ENCODE measurements at places on chromosomes 3 and 15. TPM values are rescaled to one million over a fixed set of nuclear protein-coding genes. Genes with fewer than 3 reads are reported as not detected.

The STRA6 gene
- polyA plus RNA-seq, result 0.05 TPM

The TMOD2 gene
- 0.82 TPM for polyA plus RNA-seq

The IDH2 gene
- polyA plus RNA-seq, result 365 TPM

The NDN gene
- polyA plus RNA-seq, result 28.0 TPM

- H3K4me3 ChIP-seq, result no peak overlapping the region
- H3K36me3 ChIP-seq, result no peaks in the 10 kb centered on the region
- peaks cover 20% of the 10 kb centered on the region for H3K4me1 ChIP-seq
- peak overlapping the region; percentile 23 for H3K27ac ChIP-seq
- H3K27me3 ChIP-seq, result no peaks in the 10 kb centered on the region
- peak; percentile 83 for DNase-seq
Measured at GRCh38 chr3:195240171-195240701, 30.7 kb downstream of the XXYLT1 start.

- no peak overlapping the region for H3K4me3 ChIP-seq
- H3K4me1 ChIP-seq, result peaks cover 21% of the 10 kb centered on the region
- H3K27ac ChIP-seq, result peak overlapping the region; percentile 34
- DNase-seq, result peak; percentile 17
Measured at GRCh38 chr3:188689101-188689574, 482.6 kb upstream of the TPRG1 start.

GRCh38 chr3:112761062-112761638, 85.5 kb downstream of the CD200R1L start:
- no peaks in the 10 kb centered on the region for H3K4me1 ChIP-seq
- no peaks in the 10 kb centered on the region for H3K36me3 ChIP-seq
- no peak overlapping the region for H3K4me3 ChIP-seq
- DNase-seq, result no peak
- no peaks in the 10 kb centered on the region for H3K27me3 ChIP-seq
- no peak overlapping the region for H3K27ac ChIP-seq

DNA sequence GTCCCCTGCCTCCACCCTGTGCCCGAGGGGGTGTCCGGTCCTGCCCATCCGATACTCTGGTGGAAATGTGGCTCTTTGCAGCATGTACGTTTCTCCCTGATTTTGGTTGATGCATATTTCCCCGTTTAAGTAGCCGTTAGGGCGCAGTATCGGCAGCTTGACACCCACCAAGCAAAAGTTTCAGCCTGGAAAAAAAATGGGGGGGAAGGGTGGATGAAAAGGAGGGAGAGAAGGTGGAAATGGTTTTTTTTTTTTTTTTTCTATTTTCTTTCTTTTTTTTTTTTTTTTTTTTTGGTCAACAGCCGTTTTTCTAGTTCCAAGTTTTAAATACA, 1.3 kb downstream of the RAP2B start:
- H3K27me3 ChIP-seq, result no peaks in the 10 kb centered on the region
- peaks cover 15% of the 10 kb centered on the region for H3K4me1 ChIP-seq
- DNase-seq, result no peak
- H3K36me3 ChIP-seq, result no peaks in the 10 kb centered on the region

GRCh38 chr15:60124460-60125070, 120.5 kb downstream of the FOXB1 start:
- H3K4me1 ChIP-seq, result no peaks in the 10 kb centered on the region
- no peak overlapping the region for H3K4me3 ChIP-seq
- H3K27ac ChIP-seq, result no peak overlapping the region
- H3K27me3 ChIP-seq, result no peaks in the 10 kb centered on the region
- H3K36me3 ChIP-seq, result no peaks in the 10 kb centered on the region
- DNase-seq, result no peak

DNA sequence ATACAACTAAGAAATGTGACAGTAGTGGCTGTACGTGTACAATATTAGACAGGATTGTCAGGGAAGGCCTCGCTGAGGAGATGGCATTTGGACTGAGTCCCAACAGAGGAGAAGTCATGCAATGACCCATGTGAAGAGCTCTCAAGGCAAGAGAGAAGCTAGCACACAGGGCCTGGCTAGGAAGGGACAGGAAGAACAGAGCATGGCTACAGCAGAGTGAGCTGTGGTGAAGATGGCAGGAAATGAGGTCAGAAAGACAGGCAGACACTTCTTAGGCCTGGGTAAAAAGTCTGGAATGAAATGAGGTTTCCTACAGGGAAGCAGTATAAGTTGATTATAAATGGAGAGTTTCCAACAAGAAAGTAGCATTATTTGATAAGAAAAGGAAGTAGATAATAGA, 33.2 kb upstream of the LEKR1 start:
- no peak overlapping the region for H3K4me3 ChIP-seq
- H3K4me1 ChIP-seq, result no peaks in the 10 kb centered on the region
- no peak for DNase-seq

DNA sequence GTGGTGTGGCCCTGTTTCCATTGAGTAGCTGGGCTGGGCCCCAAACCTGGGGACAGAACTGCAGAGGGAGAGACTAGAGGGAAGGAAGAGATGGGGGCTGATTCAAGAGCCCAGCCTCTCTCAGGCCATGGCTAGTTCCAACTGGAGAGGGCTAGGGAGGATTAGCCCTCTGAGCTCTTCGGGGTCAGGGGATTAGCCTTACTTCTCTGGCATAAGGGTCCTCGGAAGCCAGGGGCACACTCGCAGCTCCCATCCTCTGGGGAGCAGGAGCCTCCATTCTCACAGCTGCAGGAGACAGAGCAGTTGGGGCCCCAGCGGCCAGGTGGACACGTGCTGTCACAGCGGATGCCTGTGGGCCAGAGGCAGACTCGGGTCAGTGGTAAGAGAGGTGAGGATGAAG, 53.3 kb downstream of the RAB11A start:
- no peaks in the 10 kb centered on the region for H3K36me3 ChIP-seq
- H3K4me3 ChIP-seq, result no peak overlapping the region
- H3K27ac ChIP-seq, result no peak overlapping the region
- no peaks in the 10 kb centered on the region for H3K4me1 ChIP-seq
- no peaks in the 10 kb centered on the region for H3K27me3 ChIP-seq

DNA sequence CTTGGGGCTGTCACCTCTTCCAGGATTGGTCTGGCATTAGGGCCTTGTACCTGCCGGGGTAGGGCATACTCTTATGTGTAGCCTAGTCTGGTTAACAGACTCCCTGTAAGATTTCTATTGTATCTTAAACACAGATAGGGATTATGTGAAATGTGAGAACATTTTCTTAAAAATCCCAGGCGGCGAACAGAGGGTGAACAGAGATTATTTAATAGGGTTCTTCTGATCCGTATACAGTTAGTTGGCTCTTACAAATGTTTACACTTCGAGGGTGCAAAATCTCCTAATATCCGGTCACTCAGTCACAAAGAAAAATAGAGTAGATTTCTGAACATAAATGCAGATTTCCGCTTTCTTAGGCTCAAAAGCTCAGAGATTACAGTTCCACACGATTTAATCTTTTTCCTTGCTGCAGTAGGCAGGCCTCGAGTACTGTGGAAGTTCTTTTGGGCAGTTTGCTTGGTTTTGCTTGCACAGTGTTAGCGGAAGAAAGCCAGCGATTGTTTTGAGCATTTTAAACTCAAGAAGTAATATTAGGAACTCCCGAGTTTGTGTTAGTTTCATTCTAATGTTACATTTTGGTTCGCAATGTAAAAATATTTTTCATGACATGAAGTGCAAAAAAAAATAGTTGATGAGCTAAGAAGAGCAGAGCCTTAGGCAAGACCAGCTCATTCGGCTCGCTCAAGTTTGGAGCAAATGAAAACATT, 993 bp downstream of the PLCL2 start:
- no peaks in the 10 kb centered on the region for H3K27me3 ChIP-seq
- peak overlapping the region; percentile 97 for H3K4me3 ChIP-seq
- peaks cover 76% of the 10 kb centered on the region for H3K4me1 ChIP-seq
- DNase-seq, result no peak
- no peaks in the 10 kb centered on the region for H3K36me3 ChIP-seq

DNA sequence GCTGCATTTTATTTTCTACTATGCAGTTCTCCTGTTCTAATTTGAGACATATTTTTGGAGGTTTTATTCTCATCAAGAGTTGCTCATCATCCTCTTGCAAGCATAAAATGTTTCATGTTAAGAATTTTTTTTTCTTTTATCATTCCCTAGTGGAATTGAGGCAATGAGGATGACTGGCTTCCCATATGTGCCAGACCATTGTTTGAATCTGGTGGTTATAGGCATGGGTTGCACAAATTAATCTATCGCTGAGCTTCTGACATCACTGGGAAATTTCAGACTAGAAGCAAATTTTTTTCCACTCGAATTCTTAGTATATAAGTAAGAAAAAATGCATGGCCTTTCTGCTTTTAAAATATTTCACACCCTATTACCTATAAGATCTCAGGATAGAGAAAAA, 279.1 kb upstream of the PLSCR5 start:
- no peaks in the 10 kb centered on the region for H3K27me3 ChIP-seq
- no peak overlapping the region for H3K4me3 ChIP-seq
- H3K27ac ChIP-seq, result no peak overlapping the region
- DNase-seq, result no peak

DNA sequence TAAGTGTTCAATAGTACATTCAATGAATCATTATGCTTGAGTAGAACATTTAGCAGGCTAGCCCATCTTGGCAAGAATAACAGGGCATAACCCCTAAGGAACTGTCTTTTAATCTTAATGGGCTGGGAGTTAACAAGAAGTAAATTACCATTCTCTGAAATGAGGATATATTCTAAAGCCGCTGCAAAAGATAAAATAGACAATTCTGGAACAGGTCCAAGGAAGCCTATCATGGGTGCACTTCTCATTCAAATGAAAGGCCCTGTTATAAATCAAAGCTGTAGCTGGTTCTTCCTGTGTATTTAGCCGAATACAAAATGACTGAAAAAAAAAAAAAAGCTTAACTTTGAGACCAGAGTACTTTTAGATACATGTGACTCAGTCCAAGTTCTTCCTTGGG, 15.6 kb downstream of the MTHFS start:
- H3K4me3 ChIP-seq, result no peak overlapping the region
- no peaks in the 10 kb centered on the region for H3K27me3 ChIP-seq
- H3K4me1 ChIP-seq, result no peaks in the 10 kb centered on the region
- no peak for DNase-seq

DNA sequence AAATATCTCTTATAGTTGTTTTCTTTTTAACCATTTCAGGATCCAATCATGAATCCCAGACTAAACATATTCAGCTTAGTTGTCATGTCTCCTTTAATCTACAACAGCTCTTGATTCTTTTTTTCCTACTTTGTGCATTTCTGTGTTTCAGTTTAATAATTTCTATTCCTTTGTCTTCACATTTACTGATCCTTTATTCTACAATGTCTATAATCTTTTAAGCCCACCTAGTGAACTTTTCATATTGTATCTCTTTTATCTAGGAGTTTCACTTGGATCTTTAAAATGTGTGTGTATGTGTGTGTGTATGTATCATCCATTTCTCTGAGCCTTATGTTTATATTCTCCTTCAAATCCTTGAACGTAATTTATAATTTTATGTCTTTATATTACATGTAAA, 70.1 kb downstream of the RNF13 start:
- no peaks in the 10 kb centered on the region for H3K36me3 ChIP-seq
- peaks cover 28% of the 10 kb centered on the region for H3K4me1 ChIP-seq
- H3K27ac ChIP-seq, result peak overlapping the region; percentile 57
- no peak overlapping the region for H3K4me3 ChIP-seq
- H3K27me3 ChIP-seq, result no peaks in the 10 kb centered on the region

DNA sequence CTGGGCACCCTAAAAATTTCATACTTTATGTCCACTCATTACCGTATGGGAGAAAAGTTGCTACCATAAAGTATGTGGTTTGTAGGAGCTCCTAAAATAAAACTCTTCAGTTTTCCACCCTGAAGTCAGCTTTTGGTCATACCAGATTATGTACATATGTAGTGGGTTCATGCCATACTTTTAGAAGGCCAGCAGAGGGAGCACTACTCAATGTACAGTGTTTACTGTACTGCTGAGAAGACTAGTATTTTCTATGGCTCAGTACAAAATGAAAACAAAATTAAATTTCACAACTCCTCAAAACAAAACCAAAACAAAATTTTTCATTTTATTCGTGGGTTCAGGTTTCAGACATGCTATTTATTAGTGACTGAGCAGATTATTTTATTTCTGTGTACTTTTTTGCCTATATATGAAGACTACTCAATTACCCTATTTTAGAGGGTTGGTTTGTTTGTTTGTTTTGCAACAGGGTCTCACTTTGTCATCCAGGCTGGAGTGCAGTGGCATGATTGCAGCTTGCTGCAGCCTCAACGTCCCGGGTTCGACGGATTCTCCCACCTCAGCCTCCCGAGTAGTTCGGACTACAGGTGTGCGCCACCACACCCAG, 24.3 kb downstream of the NXPE3 start:
- H3K4me3 ChIP-seq, result no peak overlapping the region
- no peak overlapping the region for H3K27ac ChIP-seq
- no peaks in the 10 kb centered on the region for H3K27me3 ChIP-seq

GRCh38 chr15:78438619-78439285, 736 bp downstream of the IREB2 start:
- no peak for DNase-seq
- peak overlapping the region; percentile 97 for H3K4me3 ChIP-seq
- no peaks in the 10 kb centered on the region for H3K27me3 ChIP-seq
- peaks cover 36% of the 10 kb centered on the region for H3K4me1 ChIP-seq
- H3K36me3 ChIP-seq, result no peaks in the 10 kb centered on the region

- no peaks in the 10 kb centered on the region for H3K27me3 ChIP-seq
- H3K36me3 ChIP-seq, result no peaks in the 10 kb centered on the region
- no peak overlapping the region for H3K27ac ChIP-seq
Measured at GRCh38 chr3:7508821-7509220, 647.9 kb downstream of the GRM7 start.

All from psoas muscle (tissue), 8 donors.